Chondrocyte (in vitro differentiated cells): ENCODE measurements at places on chromosomes 4 and X.

DNA sequence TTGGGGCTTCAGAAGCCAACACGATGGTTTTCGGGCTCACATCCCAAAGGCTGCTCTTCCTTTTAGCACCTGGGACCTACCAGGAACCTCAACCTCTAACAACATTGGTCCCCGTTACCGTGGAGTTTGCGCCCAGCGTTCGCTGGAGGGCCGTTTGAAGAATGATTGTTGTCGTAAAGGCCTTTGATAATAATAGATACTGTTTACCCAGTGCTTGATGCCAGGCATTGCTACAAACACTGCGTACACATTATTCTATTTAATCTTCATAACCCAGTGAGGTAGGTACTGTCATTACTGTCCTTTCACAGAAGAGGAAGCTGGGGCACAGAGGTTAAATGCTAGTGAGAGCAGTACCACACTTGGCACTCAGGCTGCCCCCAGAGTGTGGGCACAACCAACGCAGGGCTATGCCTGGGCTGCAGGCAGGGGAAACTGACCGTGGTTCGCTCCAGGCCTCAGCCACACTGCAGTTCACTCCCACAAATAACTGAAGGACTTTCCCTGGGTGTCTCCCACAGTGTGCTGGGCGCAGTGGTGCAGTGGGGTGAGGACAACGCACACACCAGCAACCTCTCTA lies 1.0 kb upstream of the ACSL1 start:
- no peak for DNase-seq

DNA sequence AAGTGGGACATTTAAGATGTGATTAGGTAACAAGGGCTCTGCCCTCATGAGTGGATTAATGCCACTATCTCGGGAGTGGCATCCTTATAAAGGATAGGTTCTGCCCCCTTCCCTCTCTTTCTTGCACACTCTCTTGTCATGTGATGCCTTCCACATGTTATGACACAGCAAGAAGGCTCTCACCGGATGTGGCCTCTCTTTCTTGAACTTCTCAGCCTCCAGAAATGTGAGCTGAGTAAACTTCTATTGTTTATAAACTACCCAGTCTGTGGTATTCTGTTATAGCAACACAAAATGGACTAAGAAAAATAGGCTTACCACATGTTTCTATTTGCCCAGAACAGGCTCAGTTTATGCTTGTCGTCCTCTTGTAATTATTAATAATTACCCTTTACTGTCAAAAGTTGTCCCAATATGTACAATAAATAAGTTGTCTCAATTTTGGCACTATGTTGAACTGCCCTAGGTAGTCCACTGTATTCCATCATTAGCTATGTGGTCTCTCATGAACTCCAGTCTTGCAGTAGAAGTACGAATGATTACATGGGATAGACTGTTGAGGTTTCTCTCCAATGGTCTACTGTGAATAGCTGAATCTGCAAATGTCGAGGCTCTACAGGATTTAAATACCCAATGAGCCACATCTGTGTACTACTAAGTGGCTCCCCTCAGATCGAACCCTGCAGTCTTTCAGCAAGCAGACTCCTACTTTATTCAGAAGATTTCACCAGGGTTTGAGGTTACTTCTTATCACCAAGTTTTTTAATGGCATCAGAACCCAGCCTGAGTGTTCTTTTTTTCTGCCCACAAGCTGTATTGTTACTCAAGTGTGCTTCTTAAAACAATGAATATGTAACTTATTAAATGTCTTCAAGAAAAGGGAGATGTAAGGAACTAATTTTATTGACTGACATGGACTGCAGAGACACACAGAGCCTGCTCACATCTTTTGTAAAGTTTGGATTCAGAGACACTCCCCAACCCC lies 102.0 kb upstream of the LEF1 start:
- no peak for DNase-seq

- no peak for DNase-seq
Observed at GRCh38 chrX:78708262-78708661, 39.3 kb upstream of the LPAR4 start.

DNA sequence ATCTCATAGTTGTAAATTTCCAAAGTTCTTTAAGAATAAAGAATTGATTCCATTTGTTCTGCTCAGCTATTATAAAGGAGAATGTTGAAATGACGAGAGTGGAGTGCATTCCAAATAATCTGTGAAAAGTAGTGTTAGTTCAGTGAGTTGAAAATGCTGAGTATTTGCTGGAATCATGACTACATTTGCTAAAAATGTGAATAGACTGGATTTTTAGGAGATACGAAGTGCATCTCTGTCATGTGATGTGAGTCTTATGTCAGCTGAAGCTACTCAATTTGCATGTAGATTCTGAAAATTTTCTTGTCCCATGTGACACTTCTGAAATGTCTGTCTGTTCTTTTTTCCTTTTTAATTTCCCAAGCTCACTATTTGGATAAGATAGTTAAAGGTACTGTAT lies 206.0 kb downstream of the DCTD start:
- DNase-seq: no peak

DNA sequence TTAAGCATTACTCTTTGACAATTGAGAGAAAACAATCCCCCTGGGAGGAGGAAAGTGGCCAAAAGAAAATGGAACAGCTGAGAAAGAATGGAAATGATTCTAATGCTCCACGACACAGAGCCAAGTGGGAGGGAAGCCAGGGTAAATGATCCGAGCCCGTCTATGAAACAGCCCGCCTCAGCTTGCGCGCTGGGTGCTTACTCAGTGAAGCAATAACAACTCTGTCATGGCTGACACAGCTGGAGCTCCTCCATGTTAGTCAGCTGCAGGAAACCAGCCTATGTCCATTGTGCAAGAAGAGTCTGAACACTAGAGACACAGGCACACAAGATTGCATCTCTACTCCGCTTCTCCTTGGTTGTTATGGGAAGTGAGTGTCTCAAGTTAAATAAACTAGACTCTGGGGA lies 19.3 kb downstream of the NOA1 start:
- DNase-seq: no peak

GRCh38 chr4:7273738-7274297 lies 81.5 kb downstream of the SORCS2 start:
- no peak for DNase-seq

DNA sequence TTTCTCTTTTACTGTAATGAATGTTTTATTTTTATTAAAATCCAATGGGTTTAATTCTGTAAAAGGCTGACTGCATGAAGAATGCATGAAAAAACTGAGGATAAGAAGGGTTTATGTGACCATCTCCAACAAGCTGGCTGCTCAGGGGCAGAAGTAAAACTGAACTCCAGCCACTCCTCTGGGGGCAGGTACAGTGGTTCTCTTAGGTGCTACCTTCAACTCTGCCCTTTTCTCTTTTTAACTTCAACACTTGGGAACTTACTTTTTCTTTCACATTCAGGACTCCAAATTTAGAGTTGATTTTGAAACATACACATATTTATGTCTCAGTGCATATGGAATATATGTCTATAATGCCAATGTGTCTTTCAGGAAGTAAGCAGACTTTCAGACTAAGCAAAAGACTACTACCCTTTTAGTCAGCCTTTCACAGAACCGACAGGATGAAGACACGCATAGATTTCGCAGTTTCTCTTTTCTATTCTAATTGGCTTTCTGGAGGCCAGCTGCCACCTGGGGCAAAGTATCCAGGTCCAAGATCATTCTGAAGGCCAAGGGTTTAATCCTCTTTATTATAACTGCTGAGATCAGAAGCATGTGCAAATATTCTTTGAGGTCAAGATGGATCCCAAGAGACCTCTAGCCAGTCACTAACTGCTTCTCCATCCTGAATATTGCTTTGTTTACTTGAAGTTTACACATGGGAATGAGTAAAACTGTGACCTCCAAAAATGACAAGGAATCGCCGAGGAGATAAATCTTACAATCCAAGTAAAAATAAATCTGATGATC lies 30.7 kb downstream of the HS3ST1 start:
- no peak for DNase-seq

DNA sequence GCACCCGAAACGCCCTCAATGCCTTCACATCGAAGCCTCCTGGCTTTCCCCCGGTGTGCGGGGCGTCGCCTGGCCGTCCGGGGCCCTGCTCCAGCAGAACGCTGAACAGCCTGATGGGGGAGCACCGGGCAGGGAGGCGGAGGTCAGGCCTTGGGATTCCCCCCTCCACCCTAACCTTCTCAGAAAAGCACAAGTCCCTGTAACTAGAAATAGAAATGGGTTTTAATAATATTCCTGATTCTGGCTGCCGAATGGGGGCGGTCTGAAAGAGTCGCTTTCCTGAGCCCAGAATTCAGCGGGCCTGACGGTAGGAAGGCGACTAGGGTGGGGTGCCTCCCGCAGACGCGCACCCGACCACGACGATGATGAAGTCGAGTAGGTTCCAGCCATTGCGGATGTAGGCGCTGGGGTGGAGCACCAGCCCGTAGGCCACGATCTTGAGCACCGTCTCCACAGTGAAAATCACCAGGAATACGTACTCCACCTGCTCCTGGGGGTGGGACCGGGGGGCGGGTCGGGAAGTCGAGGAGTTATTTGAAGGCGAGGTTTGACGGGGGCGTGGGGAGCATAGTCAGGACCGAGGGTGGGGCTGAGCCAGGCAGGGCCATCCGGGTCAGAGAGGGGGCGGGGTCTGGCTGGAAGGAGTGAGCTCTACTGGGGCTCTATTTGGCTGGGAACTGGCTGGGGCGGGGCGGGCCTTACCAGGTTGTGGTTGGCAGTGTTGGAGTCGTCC lies 2.5 kb downstream of the CACNA1F start:
- no peak for DNase-seq

DNA sequence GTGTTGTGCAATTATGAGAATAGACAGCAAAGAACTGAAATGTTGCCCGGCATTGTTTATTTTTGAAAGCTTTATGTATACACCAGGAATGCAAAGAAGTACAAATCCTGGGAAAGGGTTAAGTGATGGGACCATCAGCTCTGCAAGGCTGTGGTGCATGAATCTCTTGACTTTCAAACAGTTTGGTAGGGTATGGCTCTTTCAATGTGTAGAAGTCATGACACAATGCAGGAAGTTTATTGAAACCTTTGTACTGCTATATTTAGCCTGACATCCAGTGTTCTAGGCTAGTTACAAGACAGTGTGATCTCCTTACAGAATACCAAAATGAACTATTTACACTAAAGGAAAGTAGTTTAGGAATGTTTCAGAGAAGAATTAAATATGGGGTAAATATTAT lies 206.8 kb upstream of the HAND2 start:
- no peak for DNase-seq

DNA sequence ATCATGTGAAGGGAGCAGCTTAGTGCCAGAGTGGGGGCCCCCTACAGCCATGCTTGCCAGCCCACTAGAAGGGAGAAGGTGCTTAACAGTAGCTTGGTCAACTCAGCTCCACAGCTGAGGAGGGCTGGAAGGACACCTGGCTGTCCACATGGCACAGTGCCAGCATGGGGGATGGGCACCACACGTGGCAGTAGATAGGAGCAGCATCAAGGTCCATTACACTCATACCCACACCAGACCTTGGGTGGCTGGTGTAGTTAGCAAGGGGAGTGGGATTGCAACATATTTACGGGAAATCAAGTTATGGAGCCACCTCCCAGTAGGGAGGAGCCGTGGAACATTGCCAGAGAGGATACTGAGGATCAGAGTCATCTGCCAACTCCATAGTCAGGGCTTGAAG lies 37.9 kb upstream of the SLC4A4 start:
- no peak for DNase-seq

DNA sequence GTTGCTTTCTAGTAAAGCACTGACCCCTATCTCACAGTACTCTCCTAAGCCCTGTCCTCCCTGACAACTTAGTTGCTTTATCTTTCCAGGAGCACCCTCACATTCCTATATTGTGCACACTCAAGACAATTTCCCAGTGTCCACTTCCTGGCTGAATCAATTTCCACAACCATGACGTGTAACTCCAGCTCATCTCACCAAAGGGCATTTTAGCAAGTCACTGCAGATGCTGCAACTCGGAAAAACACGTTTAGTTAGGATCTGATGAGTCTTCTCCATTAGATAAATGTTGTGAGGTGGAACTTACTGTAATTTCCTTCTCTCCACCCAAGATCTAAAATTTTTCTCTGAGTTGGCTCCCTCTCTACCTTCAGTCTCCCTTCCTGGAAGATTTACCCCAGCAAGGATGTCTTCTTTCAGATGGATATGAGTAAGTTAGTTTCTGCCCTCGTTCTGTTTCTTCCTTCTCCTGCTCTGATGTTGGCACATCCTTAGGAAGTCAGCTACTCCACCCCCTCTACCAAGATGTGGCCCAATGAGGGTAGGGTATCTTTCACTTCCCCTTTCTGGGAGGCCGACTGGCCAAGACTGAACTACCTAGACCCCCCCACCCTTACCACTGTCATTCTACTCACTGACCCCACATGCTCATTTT lies 28.8 kb upstream of the IL13RA1 start:
- DNase-seq: no peak

GRCh38 chr4:148108766-148109165 lies 333.4 kb downstream of the NR3C2 start:
- no peak for DNase-seq

GRCh38 chr4:187085339-187085738 lies 361.7 kb upstream of the FAT1 start:
- no peak for DNase-seq

- DNase-seq: no peak
Observed at GRCh38 chrX:31711166-31711565, 639.3 kb upstream of the FTHL17 start.

DNA sequence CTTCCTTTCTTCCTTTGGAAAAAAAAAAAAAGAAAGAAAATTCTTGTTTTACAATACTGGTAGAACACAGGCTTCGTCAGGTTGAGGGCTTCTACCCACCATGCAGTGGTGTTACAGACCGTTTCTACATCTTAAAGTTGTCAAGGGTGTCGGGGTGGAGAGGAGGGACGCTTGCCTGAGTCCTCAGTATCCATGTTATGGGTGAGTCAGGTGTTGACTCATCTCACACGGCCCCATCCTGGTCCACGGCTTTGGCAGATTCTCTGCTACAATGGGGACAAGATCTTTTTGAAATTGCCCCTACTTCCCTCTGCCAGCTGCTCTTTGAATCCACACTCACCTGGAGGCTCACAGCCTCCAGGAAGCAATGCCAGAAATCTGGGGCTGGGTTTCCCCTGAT lies 310.3 kb upstream of the ZFP42 start:
- DNase-seq: no peak

DNA sequence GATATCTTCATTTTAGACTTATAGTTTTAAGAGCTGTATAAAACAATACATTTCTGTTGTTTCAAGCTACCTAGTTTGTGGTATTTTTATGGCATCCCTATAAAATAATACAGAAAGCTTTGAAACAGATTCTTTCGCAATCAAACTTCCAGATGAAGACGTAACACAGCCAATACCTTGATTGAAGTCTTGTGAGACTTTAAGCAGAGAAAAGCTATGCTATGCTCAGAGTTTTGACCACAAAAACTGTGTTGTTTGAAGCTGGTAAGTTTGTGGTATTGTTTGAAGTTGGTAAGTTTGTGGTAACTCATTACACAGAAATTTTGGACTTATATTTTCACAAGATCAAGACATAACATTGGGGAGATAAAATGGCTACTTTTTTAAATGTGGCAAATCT lies 201.8 kb upstream of the UGT8 start:
- no peak for DNase-seq

DNA sequence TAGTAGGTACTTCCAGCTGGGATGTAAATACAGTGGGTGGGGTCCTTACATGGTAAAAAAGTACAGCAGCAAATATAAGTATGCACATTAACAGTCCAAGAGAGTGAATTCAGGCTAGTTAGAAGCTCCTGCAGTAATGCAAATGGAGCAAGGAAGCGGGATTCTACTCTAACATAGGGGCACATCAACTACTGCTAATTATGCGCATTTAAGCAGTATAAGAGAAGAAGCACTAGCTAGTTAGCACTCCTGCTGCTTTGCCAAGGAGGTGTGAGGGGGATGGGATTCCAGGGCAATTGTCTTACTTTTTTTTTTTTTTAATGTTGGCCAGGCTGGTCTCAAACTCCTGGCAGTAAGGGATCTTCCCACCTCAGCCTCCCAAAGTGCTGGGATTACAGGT lies 284.1 kb downstream of the CHIC1 start:
- DNase-seq: no peak

GRCh38 chr4:135418353-135418752 lies 1216.8 kb upstream of the PABPC4L start:
- DNase-seq: no peak
